Foreskin keratinocyte (primary cell): ENCODE measurements at places on chromosomes 4 and X.

DNA sequence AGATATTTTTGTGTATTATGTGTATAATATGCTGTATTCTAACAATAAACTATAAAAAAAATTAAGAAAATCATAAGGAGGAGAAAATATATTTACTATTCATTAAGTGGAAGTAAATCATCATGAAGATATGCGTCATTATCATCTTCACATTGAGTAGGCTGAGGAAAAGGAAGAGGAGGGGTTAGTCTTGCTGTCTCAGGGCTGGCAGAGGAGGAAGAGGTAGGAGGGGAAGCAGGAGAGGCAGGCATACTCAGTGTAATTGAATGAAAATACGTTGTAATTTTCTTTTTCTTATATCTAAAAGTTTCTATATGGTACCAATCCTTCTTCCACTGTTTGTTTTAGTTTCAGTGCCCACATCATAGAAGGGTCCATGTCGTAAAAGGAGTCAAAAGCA, 9.8 kb upstream of the TMEM185A start:
- DNase-seq: no peak

DNA sequence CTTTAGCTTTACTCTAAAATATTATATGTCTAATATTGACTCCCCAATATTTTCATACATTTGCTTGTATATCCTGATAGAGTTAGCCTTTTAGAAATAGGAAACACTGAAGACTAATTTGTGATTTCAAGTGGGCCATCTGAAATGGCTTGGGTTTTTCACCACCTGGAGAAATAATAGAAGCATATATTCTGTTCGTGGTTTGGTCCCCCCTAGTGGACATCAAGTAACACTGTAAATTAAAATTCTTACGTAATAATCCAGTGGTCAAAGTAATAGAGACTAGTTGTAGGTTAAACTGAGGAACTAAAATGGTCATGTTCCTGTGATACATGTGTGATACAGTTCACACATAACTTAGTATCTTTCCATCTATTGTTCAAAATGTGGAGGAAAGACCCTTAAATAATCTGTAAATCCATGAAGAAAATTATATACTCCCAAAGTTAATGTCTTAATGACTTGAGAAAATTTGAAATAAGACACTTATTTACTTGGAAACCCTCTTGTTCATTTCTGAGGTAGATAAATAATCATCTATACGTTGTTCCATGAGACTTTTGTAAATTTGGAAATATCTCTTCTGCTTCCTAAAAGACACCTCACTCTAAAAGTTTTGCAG, 79.8 kb upstream of the SMARCAD1 start:
- no peak for DNase-seq

GRCh38 chrX:54950730-54951375, 30.2 kb downstream of the TRO start:
- no peak for DNase-seq

- DNase-seq: no peak
Measured at GRCh38 chrX:66717926-66718325, 79.0 kb upstream of the EDA2R start.

- DNase-seq: no peak
Measured at GRCh38 chr4:166987026-166987425, 247.3 kb downstream of the SPOCK3 start.

DNA sequence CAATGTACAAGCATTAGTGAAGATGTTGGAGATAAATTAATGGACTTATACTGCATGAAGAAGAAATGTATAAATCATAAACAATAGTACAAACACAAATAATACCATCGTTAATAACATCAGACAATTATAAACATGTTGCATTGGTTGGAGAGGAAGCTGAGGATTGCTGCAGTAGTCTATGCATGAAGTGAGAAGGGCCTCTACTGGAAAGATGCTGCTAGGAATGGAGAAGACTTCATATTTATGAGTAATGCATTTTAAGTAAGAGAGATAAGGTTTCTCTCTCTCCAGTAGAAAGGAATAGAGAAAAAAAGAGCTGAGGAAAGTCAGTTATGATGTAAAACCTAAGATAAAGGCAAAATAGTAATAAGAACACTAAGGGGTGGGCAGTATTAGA, 247.8 kb downstream of the GRID2 start:
- DNase-seq: no peak

DNA sequence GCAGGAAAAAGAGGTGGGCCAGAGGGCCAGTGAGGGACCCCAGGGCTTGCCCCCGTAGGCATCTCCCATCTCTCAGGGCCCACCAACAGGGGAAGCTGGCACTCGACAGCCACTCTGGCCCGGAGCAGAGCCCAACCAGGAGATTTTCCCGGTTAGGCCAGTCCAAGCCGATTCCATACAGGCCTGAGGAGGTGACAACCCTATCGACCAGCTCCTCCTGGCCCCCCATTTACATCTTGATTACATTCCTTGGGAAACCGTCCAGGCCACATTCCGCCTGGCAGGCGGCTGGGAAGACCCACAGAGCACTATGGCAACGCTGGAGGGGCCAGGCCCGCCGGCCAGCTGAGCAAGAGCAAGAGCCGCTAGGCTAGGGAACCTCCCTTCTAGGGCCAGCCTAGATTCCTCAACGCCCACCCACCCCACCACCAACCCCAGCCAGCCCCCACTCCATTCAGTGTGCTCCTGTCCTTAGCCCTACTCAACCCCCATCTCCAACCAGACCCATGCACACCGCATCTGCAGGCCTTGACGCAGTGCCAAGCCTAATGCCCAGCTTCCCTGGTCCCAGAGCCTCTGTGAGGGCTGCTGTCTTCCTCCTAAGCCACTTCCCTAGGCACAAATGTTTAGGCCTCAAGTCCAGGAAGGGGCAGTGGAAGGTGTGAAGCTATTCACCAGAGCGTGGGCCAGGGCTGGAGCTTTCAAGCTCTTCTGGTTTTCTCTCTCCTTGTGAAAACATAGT, 161.2 kb downstream of the EFNB1 start:
- DNase-seq: no peak

- DNase-seq: no peak
Measured at GRCh38 chr4:151325111-151325948, at the start of gene SH3D19. Gene SH3D19 (minus strand): TSS chr4:151325605. CDS start chr4:151325352, 253 bp downstream.

DNA sequence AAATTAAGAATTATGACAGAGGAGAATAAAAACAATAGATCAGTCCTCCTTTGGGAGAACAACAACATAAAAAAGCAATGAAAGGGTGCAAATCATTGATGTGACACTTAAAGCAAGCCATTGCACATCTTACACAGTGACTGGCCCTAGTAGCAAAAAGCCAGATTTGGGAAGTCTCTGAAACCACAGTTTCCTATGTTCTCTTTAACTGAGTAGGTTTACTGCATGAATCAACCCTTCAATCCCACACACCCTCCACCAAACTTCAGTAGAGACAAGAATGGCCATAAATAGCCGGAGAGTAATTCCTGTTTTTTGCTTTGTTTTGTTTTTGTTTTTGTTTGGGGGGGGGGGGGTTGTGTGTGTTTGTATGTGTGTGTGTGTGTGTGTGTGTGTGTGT, 180.8 kb downstream of the VEGFC start:
- no peak for DNase-seq
